ENCODE measurements at places on chromosomes 13 and 19.

DNA sequence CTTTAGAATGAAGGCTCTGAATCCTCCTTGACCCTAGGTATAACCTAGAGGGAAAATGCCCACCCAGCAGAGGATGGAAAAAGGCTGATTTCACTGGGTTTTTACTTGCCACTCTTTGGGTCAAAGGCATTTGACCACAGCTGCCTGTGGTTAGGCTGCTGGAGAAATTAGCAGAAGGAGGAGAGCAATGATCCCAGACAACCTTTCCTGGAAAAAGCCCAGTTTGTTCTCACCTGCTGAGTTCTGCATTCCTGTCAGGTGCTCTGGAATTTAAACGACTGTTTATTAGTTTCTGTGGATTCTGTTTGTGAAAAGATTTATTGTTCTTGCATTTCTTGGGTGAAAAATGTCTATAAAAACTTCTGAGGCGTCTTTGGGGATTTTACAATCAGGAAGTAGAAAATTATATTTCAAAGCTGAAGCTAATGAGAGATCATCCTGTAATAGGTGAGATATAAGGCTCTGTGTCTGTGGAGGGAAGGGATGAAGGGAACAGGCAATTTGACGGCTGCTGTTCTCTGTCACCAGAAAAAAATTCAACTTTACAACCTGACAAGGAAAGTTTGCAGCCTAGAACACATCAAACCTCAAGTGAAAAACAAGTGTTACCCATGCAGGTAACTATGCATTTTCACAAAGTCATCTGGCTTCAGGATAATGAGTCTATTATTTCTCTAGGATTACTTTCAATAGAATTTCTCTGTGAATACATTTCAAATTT, 519.7 kb downstream of the DIAPH3 start:
- no peaks in the 10 kb centered on the region for H3K27me3 ChIP-seq
- DNase-seq: no peak
- no peak overlapping the region for H3K4me3 ChIP-seq
- H3K36me3 ChIP-seq: no peaks in the 10 kb centered on the region

DNA sequence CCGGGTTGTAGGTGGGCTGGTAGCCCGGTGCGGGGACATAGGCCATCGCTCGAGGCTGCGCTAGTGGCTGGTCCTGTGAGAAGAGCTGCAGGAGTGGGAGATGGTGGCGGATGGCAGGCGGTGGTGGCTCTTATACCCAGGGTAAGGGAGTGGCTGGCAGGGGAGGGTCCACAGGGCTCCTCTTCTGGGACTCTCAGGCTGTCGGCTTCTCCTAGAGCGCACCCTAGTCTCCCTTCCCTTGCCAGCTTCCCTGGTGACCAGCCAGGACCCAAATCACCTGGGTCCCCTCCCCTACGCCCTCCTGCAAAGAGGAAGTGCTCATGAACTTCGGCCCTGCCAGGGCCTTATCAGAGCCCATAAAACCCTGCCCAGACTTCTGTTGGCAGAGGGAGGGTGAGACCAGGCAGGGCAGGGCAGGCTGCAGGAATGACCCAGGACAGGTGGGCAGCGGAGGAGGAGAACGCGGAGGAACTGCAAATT, at the start of gene LGALS4:
Gene LGALS4 (minus strand): TSS at position 105 of the 480 bp plus-strand sequence. CDS start 59 bp downstream, at position 46.
- H3K27ac ChIP-seq: no peak within 1 kb of the TSS
- no peak for DNase-seq
- peaks cover 33% of the 10 kb centered on the region for H3K36me3 ChIP-seq
- H3K4me1 ChIP-seq: no peaks in the 10 kb centered on the region
- H3K4me3 ChIP-seq: no peak within 1 kb of the TSS

DNA sequence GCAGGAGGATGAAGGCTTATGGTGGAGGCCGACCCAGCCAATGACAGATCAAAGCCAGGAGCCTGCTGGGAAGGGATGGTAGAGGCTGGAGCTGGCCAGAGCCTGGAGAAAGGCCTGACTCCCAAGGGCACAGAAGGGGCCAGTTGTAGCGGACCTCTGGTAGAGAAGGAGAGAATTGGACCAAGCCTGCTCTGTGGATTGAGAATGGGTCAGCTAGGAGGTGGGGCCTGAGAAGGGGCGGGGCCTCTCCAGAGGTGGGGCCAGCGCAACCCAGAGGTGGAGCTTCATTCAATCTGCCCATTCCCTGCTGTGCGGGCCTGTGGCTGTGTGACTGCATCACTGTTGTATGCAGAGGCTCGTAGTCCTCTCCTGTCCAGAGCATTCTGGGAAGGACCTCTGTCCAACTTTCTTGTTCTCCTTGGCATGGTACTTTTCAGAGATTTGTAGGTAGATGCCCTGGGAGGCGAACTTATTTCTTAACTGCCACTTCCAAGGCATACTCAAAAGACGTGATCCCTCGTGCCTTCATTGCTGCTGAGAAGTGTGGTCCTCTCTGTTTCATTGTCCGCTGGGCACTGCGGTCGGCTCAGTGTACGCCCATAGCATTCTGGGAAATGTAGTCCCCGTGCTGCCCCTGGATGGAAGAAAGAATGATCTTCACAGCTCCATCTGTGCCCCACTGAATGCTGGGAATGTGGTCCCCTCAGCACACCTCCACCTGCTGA, 6.7 kb downstream of the GRIN2D start:
- no peak overlapping the region for H3K4me3 ChIP-seq
- DNase-seq: no peak
- H3K36me3 ChIP-seq: no peaks in the 10 kb centered on the region
- peaks cover 48% of the 10 kb centered on the region for H3K4me1 ChIP-seq
- peaks cover 22% of the 10 kb centered on the region for H3K27me3 ChIP-seq
- no peak overlapping the region for H3K27ac ChIP-seq

DNA sequence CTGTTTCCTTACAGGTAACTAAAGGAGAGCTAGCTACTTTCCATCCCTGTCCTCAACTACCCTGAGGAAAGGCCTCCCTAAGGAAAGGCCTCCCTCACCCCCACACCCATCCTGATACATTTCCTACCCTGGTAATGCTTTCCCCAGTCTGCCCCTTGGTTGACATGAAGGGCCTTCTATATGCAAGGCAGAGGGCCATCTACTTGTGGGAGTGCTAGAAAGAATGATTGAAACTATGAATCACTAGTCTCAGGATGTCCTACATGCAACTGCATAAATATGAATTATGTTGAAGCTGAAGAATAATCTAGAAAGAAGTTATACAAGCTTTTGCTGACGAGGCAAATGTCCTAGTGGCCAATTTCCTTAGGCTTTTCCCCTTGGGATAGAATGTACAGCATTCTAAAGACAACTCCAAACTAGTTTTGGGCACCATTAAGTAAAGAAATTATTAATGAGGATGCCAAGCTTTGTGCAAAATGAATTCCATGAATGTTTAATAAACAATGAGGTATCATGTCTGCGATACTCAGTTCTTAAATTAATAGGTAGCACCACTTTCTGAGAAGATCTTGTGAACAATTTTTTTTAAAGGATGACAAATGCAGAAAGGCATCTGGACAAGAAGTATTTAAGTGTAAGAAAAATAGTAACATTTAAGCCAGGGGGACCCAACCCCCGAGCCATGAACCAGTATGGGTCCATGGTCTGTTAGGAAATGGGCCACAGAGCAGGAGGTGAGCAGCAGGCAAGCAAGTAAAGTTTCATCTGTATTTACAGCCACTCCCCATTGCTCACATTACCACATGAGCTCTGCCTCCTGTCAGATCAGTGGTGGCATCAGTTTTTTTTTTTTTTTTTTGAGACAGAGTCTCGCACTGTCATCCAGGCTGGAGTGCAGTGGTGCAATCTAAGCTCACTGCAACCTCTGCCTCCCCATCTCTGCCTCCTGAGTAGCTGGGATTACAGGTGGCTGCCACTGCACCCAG, 223.0 kb downstream of the LHFPL6 start:
- H3K27ac ChIP-seq: no peak overlapping the region
- H3K4me3 ChIP-seq: no peak overlapping the region
- DNase-seq: no peak
- no peaks in the 10 kb centered on the region for H3K36me3 ChIP-seq
- no peaks in the 10 kb centered on the region for H3K4me1 ChIP-seq

DNA sequence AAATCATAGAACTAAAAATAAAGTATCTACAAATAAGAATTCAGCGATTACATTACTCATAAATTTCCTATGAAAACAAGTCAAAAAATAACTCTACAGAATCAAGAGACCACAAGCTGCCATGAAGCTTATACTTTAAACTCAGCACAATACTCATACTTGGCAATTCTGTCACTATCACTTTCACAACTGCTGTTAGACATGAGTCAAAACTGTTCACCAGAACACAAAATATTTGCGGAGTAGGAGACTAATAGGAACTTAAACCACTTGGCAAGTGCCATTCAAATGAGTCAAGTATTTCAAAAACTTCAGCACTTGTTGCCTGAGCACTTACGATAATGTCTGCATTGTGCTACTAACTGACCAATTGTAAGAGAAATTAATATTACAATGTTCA, 387.8 kb upstream of the GPC6 start:
- H3K27ac ChIP-seq: no peak overlapping the region
- no peaks in the 10 kb centered on the region for H3K4me1 ChIP-seq
- no peak overlapping the region for H3K4me3 ChIP-seq

DNA sequence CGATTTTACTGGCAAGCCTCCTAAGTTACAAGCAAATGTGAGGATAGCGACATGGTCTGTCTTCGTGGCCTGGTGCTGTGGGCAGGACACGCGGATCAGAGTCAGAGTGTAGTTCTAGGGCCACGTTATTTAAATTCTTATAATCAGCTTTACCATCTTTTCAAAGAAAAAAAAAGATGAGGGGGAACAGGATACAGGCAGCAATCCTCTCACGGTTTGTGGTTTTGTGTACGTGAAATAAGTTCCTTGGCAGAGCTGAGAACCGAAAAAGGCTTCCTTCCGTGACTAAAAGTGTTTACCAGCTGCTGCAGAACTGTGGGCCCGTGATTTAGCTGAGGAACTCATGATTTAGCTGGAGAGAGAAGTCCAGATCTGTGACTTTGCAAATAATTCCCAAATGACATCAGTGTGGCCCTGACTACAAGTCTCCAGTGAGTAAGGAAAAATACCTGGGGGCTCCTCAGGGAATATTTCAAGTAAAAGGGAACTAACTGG, 27.2 kb downstream of the RCBTB2 start:
- no peaks in the 10 kb centered on the region for H3K36me3 ChIP-seq
- no peaks in the 10 kb centered on the region for H3K27me3 ChIP-seq
- DNase-seq: peak; percentile 91
- H3K4me1 ChIP-seq: peaks cover 46% of the 10 kb centered on the region
- H3K27ac ChIP-seq: peak overlapping the region; percentile 58

- no peaks in the 10 kb centered on the region for H3K27me3 ChIP-seq
- H3K4me3 ChIP-seq: no peak overlapping the region
- no peak for DNase-seq
- no peaks in the 10 kb centered on the region for H3K4me1 ChIP-seq
These were observed 247.2 kb downstream of the TEX29 start for GRCh38 chr13:111567637-111568036.

GRCh38 chr13:113443991-113444390, 9.3 kb downstream of the ADPRHL1 start:
- H3K27ac ChIP-seq: no peak overlapping the region
- no peaks in the 10 kb centered on the region for H3K4me1 ChIP-seq
- H3K27me3 ChIP-seq: no peaks in the 10 kb centered on the region
- DNase-seq: no peak
- no peaks in the 10 kb centered on the region for H3K36me3 ChIP-seq

GRCh38 chr13:85738696-85739320, 60.4 kb downstream of the SLITRK6 start:
- no peaks in the 10 kb centered on the region for H3K27me3 ChIP-seq
- H3K4me3 ChIP-seq: no peak overlapping the region
- DNase-seq: no peak
- no peaks in the 10 kb centered on the region for H3K36me3 ChIP-seq

All from CD4-positive, alpha-beta T cell (primary cell).